SW480 (cell line): ENCODE measurements at places on chromosomes 5 and 9.

DNA sequence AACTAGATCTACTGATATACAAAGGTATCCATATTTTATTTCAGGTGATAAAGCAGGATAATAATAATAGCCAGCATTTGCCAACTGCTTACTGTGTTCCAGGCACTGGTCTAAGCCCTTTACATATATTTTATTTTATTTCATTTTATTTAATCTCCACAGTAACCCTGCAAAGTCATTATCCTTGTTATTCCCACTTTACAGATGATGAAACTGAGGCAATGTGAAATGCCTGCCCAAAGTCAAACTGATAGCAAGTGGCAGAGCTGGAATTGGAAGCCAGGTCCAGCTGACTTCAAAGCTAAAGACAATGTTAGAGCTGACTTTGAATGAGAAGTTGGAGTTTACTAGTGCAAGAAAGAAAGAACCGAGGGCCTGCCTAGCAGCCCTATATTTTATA is 24.8 kb downstream of the MORN5 start:
- DNase-seq: no peak

DNA sequence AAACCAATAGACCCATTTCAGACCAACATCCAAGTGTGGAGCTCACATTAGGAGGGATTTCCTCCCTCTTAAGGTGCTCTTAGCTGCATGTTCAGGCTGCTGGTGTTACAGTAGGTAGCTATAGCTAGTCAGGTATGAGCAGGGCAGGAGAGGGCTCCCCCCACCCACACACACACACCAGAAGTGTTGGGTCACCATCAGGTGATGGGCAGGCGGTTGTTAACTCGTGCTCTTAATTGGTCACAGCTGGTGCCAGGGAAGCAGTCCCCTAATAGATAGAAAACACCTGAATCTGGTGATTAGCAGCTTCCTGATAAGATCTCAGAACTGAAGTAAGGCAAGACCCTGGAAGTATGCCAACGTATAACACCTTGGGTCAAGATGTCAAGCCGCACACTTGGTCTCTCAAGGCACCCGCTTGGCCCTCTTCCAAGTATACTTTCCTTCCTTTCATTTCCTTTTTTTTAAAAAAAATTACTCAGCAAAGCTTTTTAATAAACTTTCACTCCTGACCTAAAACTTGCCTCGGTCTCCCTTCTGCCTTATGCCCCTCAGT is 532.4 kb downstream of the DNAH5 start:
- DNase-seq: no peak

DNA sequence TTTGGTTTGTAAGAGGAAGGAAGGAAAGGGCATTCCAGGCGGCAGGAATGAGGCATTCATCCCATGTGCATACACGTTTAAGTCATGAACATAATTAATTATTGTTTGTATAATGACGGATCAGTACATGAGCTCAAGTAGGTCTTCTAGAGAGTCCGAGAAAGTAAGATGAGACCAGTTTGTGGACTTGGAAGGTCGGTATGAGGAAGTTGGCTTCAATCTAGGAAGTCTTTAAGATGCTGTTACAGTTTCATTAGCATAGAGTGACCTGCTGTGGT is 2.1 kb downstream of the GTF3C4 start:
- no peak for DNase-seq

- DNase-seq: no peak
Measured at GRCh38 chr5:149015126-149015525, 47.7 kb downstream of the SH3TC2 start.

GRCh38 chr9:94586316-94586715 is 7.3 kb downstream of the FBP2 start:
- DNase-seq: peak; percentile 11
